ENCODE measurements at places on chromosomes 6 and 20.

- DNase-seq: no peak
Observed at GRCh38 chr6:131655387-131655786, 18.3 kb downstream of the ENPP3 start.

DNA sequence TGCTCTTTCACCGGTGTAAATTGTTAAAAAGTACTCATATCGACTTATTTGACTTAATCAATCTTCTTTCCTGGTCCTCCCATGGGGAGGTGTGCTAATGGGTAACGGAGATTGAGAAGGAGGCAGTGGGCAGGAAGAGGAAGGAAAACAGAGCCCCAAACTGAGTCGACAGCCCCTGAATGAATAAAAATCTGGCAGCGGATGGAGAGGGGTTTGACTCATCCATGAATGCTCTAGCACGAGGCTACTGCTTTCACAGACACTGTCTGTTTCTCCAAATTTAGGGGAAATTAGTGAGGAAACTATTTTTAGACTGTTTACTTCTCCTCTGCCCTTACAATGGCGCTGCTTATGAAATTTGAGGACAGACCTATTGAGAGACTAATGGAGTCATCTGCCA lies 142.2 kb upstream of the ATXN1 start:
- no peak for DNase-seq

DNA sequence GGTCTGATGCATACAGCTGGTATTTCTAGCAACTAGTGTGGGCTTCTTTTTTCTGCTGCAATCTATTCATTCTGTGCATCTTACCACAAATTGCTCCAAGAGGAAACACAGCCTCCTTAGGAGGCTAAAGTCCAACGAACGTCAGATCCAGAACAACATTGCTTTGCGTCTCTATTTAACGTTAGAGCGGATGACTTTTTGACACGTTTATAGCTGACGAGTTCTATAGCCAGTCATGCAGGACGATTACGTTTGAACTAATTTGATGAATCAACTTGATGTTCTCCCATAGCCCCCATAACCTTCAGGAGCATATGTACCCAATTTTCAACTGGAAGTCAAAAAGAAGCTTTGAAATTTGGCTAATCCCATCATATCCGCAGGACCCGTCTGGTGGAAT lies 59.9 kb downstream of the TSHZ2 start:
- DNase-seq: no peak

DNA sequence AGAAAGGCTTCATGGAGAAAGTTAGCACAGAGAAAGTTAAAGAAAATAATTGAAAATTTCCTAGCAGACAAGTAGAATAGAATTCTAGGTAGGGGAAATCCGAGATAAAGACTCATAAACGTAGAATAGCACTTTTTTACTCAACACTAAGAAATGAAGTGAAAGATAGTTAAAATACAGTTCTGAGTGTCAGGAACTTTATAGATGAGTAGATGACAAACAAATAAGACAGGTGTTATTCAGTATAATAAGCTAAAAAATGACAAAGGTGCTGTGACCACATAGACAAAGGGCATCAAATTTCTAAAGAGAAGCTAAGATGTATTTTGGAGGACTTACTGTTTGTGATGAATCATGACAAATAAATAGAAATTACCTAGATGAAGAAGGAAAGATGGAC lies 12.9 kb downstream of the FKBP1C start:
- no peak for DNase-seq

DNA sequence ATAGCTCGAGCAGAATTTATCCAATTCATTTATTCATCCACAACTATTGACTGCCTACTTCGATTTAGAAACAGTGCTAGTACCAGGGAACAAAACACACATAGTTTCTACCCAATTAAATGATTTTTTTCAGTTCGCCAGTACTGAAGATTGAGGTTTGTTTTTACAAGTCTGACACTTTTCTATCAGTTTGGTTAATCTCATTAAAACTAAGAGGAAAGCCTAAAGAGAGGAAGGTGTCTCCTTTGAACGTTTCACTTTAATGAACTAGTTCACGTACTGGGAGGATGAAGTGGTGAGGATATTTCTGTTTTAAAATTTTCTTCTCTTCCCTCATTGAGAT lies 570 bp upstream of the ANKS1A start:
- DNase-seq: no peak

- DNase-seq: peak; percentile 7
Observed at GRCh38 chr6:167668019-167668753, 158.5 kb upstream of the AFDN start.

DNA sequence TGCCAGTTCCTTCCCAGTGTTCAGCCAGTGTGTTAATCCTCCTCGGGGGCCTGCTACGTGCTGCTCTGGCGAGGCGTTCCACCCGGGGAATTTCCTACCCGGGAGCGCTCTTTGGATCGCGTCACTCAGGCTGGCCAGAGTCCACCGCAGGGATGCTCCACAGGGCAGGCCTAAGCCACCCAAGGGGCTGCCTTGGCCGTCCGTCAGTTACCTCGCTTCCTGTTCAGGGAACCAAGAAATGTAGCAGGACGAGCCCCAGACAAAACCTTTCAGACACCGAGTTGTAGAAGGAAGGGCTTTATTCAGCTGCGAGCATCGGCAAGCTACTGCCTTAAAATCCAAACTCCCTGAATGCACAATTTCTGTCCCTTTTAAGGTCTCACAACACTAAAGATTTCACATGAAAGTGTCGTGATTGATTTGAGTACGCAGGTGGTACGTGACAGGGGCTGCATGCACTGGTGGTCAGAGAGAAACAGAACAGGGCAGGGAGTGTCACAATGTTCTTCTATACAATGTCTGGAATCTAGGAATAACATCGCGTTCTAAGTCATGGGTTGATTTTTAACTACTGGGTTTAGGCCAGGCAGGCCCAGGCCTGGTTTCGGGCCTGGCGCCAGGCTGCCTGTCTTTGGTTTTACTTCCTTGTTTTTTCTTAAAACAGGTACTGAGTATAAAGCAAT lies 15.7 kb upstream of the POU5F1 start:
- no peak for DNase-seq

- DNase-seq: no peak
Observed at GRCh38 chr20:50595988-50596693, 86.0 kb downstream of the PTPN1 start.

- DNase-seq: no peak
Observed at GRCh38 chr20:51134405-51134804, 111.5 kb upstream of the KCNG1 start.

GRCh38 chr6:37501632-37502491 lies 2.2 kb upstream of the CCDC167 start:
- DNase-seq: no peak

DNA sequence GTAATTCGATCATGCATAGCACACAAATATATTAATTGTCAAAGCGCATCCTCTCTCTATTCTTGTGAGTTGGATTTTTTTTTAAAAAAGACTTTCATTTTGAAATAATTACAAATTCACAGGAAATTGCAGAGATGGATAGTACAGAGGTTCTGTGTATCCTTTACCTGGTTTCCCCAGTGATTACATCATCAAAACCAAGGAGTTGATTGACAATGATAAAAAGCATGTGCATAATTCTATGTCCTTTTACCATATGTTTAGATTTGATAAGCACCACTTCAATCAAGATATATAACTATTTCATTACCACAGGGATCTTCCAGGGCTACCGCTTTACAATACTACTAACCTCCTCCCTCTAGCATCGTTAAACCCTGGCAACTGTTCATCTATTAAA lies 40.2 kb downstream of the CCN2 start:
- DNase-seq: no peak

DNA sequence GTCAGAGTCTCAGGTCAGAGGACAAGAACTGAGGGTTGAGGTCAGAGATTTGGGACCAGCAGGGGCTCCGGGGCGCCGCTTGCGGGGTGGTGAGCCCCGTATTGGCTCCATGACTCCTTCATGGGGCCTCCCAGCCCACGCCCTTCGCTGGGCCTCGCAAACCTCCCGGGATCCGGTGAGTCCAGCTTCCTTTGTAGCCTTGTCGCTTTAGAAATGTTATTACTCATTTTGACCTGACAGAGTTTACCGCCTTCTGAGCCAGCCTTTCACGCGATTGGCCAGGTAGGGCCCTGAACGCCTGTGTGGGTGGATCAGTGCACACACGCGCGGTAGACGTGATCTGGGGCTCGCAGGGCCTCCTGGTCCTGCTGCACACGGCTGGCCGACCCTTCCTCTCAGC lies 181.1 kb downstream of the ERMARD start:
- no peak for DNase-seq

DNA sequence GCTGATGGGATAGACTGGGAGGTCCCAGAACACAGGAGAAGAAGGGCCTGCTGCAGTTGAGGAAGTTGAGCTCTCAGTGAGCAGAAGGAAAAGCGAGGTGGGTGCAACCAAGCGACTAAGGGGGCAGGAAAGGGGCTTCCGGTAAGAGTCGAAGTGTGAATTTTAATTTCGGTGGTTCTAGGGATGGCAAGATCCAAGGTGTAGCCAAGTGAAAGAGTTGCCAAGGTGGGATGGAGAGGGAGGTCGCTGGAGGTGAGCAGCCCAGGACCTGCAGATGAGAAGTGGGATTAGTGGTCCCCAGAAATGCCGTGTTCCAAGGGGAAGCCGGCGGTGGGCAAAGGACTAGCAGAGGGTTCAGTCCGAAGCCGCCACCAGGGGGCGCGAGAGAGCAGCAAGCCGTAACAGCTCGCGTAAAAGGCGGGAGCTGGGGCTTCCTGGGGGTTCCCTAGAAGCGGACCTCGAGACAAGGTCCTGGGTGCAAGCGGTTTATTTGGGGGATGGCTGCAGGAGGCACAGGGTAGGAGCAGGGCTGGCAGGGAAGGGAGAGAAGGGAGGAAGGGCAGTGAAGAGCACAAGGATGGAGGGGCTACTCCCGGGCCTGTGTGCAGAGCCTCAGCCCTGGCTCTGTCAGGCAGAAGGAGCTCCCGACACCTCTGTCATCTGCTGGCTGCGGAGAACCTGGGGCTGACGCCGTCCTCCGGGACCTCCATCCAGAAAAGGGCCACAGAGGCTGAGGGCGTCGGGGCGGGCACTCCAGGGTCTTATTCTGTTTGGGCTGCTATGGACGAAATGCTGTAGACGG lies 103.6 kb downstream of the PAX1 start:
- no peak for DNase-seq

- DNase-seq: no peak
Observed at GRCh38 chr6:157608221-157609075, 214.6 kb upstream of the SNX9 start.

GRCh38 chr20:51531141-51531710 lies 11.3 kb downstream of the NFATC2 start:
- DNase-seq: no peak

DNA sequence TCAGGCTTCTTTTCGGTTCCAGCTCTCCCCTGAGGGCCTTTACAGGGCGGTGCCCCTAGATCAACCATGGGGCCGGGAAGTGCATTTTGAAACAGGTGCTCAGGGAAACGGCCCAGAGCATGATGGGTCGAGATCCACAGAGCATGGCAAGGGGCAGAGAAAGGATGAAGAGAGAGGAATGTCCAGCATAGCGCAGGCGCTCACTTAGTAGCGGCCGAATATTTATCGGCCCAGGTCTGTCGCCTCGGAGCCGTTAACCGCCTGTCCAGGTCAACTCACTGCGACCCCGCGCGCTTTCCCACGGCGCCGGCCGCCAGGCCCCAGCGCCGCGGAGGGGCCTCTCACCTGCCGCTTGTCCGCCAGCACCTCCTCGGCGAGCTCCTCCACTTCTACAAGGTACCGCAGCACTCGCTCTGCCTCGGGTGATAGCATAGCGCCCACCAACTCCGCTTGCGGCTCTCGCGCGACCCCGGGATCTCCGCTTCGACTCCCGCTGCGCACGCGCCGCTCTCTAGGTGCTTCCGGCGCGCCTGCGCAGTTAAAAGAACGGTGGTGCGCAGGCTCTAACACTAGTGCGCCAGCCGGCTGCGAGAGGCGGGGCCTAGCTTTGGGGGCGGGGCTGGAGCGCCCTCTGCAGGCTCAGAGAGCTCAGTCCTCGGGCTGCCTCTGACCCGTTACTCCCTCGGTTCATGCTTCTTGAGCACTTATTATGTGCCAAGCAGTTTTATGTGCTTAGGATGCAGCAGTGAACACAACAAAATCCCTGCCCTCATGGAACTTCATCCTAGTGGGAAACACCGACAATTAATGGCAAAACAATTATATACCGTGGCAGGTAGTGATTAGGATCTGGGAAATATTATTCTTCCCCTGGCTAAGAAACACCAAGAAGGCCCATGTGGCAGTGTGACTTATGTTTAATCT lies at the start of gene PDRG1:
TSS of gene PDRG1 (minus strand) at position 517 of the 924 bp plus-strand sequence. CDS start at position 432, 85 bp downstream.
- DNase-seq: peak; percentile 97

GRCh38 chr6:128259730-128260685 lies 260.4 kb downstream of the PTPRK start:
- no peak for DNase-seq

GRCh38 chr6:54248994-54249393 lies 59.2 kb upstream of the TINAG start:
- DNase-seq: no peak

DNA sequence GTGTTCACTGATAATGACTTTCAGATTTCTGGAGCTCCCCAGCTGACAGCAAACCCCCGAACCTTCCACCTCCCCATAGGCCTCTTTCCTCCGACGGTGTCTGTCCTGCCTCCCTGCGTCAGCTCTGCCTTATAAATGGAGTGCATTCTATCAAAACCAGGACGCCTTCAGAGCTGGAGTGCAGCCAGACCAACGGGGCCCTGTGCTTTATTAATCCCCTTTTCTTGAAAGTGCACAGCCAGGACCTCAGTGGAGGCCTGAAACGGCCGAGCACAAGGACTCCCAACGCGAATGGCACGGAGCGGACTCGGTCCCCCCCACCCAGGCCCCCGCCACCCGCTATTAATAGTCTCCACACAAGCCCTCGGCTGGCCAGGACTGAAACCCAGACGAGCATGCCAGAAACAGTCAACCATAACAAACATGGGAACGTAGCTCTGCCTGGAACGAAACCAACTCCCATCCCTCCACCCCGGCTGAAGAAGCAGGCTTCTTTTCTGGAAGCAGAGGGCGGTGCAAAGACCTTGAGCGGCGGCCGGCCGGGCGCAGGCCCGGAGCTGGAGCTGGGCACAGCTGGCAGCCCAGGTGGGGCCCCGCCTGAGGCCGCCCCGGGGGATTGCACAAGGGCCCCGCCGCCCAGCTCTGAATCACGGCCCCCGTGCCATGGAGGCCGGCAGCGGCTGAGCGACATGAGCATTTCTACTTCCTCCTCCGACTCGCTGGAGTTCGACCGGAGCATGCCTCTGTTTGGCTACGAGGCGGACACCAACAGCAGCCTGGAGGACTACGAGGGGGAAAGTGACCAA lies 42.3 kb upstream of the NAA20 start:
- peak; percentile 35 for DNase-seq

GRCh38 chr6:137951064-137951597 lies 84.1 kb downstream of the TNFAIP3 start:
- DNase-seq: peak; percentile 51

DNA sequence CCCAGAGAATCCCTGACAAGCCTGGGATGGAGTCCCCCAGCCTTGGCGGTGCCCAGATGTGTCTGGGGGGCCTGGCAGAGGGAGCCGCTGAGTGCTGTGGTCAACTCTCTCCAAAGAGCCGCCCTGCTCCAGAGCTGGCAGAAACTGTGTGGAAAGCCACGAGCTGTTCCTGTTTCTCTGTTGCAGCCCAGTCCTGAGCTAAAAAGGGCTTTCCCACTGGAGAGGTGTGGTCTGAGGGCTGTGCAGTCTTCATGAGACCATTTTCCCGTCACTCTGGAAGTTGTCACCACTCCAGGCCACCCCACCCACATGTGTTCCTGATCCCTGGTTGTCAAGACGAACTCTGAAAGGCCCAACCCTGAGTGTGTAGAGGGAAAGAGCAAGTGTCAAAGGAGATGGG lies 99.7 kb upstream of the KCNK16 start:
- no peak for DNase-seq

All from NCI-H1417 (cell line).